ENCODE measurements at places on chromosomes 11 and 22. TPM values are rescaled to one million over a fixed set of nuclear protein-coding genes. Genes with fewer than 3 reads are reported as not detected.

DNA sequence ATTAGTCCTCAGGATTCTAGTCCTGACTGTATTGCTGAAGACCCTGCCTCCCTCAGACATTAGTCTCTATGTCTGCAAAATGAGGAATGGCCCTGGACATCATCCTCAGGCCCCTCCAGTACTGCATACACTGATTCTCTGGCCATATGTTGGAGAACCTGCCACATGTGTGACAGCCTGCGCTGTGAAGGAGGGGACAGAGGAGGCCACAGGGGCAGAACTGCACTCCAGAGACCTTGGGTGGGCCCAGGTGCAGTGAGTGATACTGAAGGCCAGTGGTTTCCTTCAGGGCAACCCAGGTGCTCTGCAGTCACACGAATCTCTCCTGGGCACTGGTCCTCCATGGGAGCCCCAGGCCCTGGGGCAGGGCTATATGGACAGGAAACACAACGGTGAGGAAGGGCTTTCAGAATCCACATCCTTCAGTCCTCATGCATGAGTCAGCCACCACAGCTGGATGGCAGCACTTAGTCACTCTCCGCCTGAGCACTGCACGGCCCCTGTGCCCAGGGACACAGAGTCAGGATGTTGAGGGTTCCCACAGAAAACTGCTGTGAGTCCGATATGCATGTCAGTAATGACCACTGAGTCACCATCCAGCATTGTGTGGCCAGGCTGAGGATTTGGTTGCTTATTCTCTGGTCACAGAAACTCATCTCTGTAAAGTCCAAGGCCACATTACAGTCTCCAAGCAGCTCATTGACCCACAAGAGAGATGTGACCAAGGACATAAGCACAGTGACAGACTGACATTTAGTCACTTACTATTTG, 39.7 kb downstream of the ME3 start:
- no peak overlapping the region for H3K27ac ChIP-seq
- no peaks in the 10 kb centered on the region for H3K27me3 ChIP-seq
- H3K4me3 ChIP-seq: no peak overlapping the region
- H3K4me1 ChIP-seq: no peaks in the 10 kb centered on the region

C22orf39 gene
- polyA plus RNA-seq: 27.8 TPM

MS4A1 gene
- not detected for polyA plus RNA-seq

DNA sequence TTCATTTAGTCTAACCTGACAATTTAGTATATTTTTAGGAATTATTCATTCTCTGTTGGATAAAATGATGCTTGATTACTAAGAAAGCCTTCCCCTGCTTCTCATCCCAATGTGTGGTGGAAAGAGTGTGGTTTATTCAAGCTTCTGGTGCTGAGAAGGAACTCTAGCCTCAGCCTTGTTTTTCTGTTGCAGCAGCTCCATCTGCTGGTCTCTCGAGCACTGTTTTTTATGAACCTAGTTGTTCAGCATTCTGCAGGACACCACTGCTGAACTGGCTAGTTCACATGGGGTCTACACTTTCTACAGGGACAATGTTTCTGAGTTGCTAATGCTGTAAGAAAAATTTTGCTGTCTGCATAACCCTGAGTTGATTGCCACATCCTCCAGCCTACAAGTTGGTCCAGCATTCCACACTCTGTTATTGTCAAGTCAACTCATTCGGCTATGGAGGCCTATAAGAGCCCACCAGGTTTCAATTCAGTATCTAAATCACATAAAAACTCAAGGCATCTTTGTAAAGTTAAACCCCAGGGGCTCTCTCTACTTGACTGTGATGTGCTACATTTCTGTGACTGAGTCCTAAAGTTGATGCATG, 14.3 kb downstream of the OR2AG2 start:
- no peak overlapping the region for H3K4me3 ChIP-seq
- H3K27me3 ChIP-seq: no peaks in the 10 kb centered on the region
- no peak overlapping the region for H3K27ac ChIP-seq
- no peaks in the 10 kb centered on the region for H3K4me1 ChIP-seq
- peak; percentile 44 for DNase-seq

DNA sequence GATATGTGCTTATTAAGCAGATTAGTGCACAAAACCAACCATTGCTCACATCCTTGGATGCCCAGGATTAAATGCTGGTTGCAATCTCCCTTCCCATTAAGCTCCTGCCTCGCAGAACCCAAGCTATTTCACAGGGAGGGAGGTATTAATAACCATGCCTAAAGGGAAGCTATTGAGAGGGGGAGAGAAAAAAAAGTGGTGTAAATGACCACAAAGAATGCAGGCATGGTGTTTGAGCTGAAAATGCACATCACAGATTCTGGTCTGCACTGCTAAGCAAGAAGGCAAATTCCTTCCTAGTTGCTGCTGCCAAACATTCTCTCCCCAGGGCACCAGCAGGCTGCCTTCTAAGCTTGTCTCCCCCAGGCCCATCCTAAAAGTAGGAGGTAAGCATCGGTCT, 92.0 kb upstream of the ISX start:
- H3K27me3 ChIP-seq: peaks cover 3% of the 10 kb centered on the region
- no peak for DNase-seq
- no peaks in the 10 kb centered on the region for H3K36me3 ChIP-seq
- no peak overlapping the region for H3K4me3 ChIP-seq
- H3K4me1 ChIP-seq: no peaks in the 10 kb centered on the region

NCAM1 gene
- polyA plus RNA-seq: 0.05 TPM

DEPDC7 gene
- 14.7 TPM for polyA plus RNA-seq

GRCh38 chr22:46443850-46444389, 93.5 kb downstream of the CELSR1 start:
- H3K36me3 ChIP-seq: no peaks in the 10 kb centered on the region
- peak; percentile 21 for DNase-seq
- no peaks in the 10 kb centered on the region for H3K27me3 ChIP-seq
- peaks cover 31% of the 10 kb centered on the region for H3K4me1 ChIP-seq
- peak overlapping the region; percentile 62 for H3K4me3 ChIP-seq
- no peak overlapping the region for H3K27ac ChIP-seq

DNA sequence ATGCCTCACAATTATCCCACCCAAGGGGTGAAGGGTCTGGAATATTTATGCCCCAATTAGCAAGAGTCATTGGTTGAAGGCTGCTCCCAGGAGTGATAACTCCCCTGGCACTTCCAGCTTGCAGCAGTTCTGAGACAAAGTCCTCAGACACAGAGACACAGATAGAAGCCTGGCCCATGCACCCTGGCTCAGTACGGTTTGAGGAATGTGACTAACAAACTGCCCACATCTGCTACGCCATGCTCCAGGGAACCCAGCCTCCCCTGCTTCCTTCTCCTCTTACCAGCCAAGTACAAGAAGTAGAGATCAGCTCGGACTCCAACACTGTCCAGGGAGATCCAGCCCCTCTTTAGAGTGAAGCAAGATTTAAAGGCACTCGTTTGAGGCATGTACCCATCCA, 48.5 kb upstream of the BMAL1 start:
- H3K27ac ChIP-seq: no peak overlapping the region
- H3K4me1 ChIP-seq: no peaks in the 10 kb centered on the region
- no peak for DNase-seq

GRCh38 chr22:22714600-22715335, 70.4 kb downstream of the GGTLC2 start:
- H3K27ac ChIP-seq: no peak overlapping the region
- H3K27me3 ChIP-seq: peaks cover 12% of the 10 kb centered on the region
- no peak overlapping the region for H3K4me3 ChIP-seq
- DNase-seq: no peak
- H3K36me3 ChIP-seq: no peaks in the 10 kb centered on the region

DNA sequence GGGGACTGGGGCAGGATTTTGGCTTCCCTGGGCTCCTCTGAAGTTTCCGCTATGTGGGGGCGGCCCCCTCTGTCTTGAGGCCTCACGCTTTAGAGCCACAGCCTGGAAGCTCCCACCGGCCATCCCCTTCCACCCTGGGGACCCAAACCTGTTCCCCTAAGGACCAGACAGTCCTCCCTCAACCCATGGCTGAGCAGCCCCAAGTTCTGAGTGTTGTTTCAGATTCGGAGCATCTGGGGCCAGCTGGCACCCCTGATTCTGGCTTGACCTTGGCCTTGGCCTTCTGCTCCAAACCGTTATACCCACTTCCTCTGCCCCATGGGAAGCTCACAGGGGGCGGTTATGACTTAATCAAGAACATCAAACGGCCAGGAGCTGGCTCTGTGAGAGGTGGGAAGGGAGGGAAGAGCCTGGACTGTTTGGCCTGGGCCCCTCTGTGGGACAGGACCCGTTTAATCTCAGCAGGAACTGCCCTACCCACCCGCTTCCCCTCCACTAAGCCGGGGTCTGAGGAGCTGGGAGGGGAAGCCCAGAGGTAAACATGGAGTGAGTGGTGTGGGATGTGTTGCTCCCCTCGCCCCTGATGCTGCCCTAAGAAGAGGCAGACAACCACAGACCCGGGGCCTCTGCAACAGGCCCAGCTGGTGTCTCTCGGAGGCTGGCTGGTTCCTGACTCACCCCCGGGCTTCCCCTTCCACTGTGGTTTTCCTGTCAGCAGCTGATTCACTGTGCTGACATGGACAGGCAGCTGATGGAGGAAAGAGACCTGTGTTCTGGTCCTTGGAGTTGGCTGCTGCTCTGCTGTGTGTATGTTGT, 3.4 kb downstream of the CD82 start:
- no peak overlapping the region for H3K4me3 ChIP-seq
- DNase-seq: no peak
- peaks cover 20% of the 10 kb centered on the region for H3K27me3 ChIP-seq

- peaks cover 16% of the 10 kb centered on the region for H3K4me1 ChIP-seq
- H3K36me3 ChIP-seq: no peaks in the 10 kb centered on the region
- H3K27ac ChIP-seq: no peak overlapping the region
- H3K4me3 ChIP-seq: no peak overlapping the region
Measured at GRCh38 chr11:128343870-128344269, 243.5 kb downstream of the ETS1 start.

DNA sequence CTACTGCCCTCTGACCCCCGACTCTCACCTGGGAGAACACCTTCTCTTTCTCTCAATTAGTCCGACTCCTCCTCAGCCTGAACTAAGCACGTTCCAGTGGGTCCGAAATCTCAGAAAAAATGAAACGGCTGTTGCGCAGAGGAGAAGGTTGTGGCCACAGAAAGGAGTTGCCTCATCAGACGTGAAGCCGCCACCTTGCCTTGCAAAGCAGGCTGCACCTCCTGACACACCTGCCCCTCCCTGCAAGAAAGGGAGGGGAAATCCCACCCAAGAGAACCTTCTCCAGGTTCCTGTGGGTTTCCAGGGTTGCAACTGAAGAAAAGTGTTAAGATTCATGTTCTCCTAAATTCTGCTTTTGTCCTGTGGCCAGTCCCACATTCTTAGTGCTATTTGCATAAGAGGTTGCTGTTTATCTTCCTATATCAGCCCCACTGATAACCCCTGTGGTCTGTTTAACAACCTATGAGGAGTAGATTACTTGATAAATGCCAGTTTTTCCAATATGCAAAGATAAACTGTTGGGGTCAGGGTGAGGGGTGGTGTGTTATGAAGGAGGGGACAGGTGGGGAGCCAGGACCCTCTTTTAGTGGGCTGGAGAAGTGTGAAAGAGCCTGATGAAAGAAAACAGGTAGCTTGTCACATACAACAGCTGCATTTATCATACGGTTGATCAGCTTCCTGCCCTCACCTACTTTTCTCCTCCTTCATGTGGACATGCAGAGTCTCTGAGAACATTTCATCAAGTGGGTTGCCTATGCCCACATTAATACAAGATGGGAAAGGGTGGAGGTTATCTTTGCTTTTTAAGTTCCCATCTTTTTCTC, 18.2 kb downstream of the ZBTB16 start:
- H3K4me1 ChIP-seq: peaks cover 56% of the 10 kb centered on the region
- no peak overlapping the region for H3K4me3 ChIP-seq
- H3K27me3 ChIP-seq: peaks cover 44% of the 10 kb centered on the region
- no peaks in the 10 kb centered on the region for H3K36me3 ChIP-seq

DNA sequence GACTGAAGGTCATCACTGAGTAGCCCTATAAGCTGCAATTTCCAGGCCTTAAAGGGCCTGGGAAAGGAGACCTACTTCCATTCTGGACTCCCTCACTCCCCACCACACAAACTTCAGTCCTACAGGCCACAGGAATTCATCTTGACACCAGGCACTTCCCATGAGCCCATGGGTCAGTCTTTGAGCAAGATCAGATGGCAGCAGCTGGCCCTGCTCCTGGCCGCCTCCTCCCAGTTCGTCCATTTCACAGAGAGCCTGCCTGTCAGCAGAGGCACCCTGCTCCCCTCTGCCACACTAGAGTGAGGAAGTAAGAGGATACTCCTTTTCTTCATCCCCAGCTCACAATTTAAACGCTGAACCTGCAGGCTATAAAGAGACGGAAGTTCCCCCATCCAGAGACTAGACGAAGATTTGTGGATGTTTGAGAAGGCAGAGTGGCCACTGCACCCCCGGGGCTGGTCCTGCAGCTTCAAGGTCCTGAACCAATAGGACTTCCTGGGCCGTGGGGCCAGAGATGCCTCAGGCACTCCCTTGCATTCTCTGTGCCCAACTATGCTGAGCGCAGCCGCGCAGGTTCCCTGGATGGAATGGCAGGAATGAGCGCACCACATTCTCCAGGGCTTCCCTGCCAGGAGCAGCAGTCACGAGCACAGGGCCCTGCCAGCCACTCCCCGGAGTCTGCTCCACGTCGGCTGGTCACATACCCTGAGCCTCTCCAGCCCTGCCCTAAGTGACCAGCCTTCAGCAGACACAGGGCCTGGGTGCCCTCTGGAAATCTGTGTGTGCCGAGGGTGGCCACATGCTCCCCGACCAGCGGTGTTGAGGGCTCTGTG, 33.5 kb upstream of the BID start:
- no peak overlapping the region for H3K4me3 ChIP-seq
- no peaks in the 10 kb centered on the region for H3K27me3 ChIP-seq
- no peak for DNase-seq

GRCh38 chr11:117410861-117411710, 83.4 kb downstream of the CEP164 start:
- peak overlapping the region; percentile 13 for H3K27ac ChIP-seq
- DNase-seq: peak; percentile 67
- peaks cover 17% of the 10 kb centered on the region for H3K4me1 ChIP-seq
- 0 out of 3 replicates have a peak, but pooled peaks cover 4% of the 10 kb centered on the region for H3K36me3 ChIP-seq
- H3K4me3 ChIP-seq: no peak overlapping the region

RCN1 gene
- polyA plus RNA-seq: 21.9 TPM
